ENCODE measurements at places on chromosomes 2 and 18.

- no peak for DNase-seq
These were observed 106.9 kb upstream of the ACVR1C start for GRCh38 chr2:157735532-157735931.

- no peak for DNase-seq
These were observed 111.6 kb upstream of the CYP1B1 start for GRCh38 chr2:38187541-38188011.

DNA sequence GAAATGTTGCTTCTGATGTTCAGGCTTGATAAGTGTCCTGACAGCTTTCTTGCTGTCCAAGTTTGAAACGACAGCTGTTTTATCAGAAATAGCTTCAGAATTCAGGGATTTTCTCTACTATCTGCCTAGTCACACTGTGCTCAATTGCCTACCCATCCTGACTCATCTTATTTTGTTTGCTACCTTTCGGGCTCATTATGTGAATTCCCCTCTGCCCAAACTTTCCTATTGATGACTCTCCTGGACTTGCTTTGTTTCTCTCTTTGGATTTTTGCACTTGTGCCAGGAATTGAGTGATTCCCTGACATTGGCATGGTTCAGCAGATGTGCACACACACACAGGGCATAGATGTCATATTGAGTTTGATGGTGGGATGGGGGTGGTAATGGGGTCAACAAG, 1052.6 kb upstream of the PIK3C3 start:
- no peak for DNase-seq

- DNase-seq = no peak
These were observed 36.7 kb upstream of the AGPS start for GRCh38 chr2:177355874-177356273.

- no peak for DNase-seq
These were observed 108.9 kb downstream of the CTNNA2 start for GRCh38 chr2:79621755-79622154.
